Liver (tissue), 10 donors: ENCODE measurements at places on chromosomes 1 and 21. TPM values are rescaled to one million over a fixed set of nuclear protein-coding genes. Genes with fewer than 3 reads are reported as not detected.

- H3K36me3 ChIP-seq: no peaks in the 10 kb centered on the region
- no peaks in the 10 kb centered on the region for H3K4me1 ChIP-seq
- no peak overlapping the region for H3K4me3 ChIP-seq
Measured at GRCh38 chr1:165215676-165216075, 140.8 kb downstream of the LMX1A start.

DNA sequence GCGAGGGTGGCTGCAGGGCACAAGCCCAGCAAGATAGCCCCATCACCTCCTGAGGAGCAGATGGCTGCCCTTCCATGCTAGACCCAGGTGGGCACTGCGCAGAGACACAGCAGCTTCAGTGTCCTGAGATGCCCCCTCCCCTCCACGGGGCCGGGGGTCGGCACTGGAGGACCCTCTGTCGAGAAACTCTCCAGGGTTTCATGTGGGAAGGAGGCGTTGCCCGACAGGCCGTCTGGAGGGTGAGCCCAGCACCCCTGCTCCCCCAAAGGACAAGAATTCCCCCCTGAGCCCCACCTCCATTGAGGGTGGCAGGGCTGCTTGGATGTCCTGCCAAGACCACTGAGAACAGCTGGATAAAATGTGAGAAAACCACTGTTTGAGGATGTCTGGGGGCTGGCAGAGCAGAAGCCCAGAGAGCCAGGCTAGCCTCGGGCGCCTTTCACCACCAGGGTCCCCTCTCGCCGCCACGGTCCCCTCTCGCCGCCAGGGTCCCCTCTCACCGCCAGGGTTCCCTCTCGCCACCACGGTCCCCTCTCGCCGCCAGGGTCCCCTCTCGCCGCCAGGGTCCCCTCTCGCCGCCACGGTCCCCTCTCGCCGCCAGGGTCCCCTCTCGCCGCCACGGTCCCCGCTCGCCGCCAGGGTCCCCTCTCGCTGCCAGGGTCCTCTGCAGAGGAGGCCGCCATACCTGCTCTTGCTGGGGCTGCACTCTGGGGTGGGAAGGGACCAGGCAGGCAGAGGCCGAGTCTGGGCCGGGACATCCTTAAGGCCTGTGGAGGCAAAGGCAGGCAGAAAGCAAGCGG is 44.2 kb downstream of the SLC19A1 start:
- H3K27me3 ChIP-seq: no peaks in the 10 kb centered on the region
- no peak for DNase-seq
- H3K4me3 ChIP-seq: no peak overlapping the region
- no peak overlapping the region for H3K27ac ChIP-seq
- H3K4me1 ChIP-seq: no peaks in the 10 kb centered on the region

DNA sequence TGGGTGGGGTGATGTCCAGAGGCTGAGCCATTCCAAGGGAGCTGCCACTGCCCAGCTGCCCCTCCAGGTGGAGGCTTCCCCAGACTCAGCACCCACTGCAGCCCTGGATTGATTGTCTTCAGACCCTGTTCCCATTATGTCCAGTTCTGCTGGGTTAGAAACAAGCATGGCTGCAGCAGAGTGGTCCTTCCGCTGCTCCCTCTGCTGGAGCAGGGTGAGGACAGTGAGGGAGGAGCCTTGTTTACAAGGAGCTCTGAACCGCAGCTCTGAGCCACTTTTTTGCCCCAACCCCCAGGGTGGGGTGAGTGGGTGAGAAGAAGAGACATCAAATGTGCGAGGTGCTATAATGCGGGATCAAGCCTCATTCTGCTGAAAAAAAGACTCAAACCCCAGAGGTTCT is 2.3 kb downstream of the TNNT2 start:
- H3K4me3 ChIP-seq: no peak overlapping the region
- H3K4me1 ChIP-seq: no peaks in the 10 kb centered on the region
- no peak for DNase-seq
- H3K36me3 ChIP-seq: no peaks in the 10 kb centered on the region
- peaks cover 4% of the 10 kb centered on the region for H3K27me3 ChIP-seq
- no peak overlapping the region for H3K27ac ChIP-seq

DNA sequence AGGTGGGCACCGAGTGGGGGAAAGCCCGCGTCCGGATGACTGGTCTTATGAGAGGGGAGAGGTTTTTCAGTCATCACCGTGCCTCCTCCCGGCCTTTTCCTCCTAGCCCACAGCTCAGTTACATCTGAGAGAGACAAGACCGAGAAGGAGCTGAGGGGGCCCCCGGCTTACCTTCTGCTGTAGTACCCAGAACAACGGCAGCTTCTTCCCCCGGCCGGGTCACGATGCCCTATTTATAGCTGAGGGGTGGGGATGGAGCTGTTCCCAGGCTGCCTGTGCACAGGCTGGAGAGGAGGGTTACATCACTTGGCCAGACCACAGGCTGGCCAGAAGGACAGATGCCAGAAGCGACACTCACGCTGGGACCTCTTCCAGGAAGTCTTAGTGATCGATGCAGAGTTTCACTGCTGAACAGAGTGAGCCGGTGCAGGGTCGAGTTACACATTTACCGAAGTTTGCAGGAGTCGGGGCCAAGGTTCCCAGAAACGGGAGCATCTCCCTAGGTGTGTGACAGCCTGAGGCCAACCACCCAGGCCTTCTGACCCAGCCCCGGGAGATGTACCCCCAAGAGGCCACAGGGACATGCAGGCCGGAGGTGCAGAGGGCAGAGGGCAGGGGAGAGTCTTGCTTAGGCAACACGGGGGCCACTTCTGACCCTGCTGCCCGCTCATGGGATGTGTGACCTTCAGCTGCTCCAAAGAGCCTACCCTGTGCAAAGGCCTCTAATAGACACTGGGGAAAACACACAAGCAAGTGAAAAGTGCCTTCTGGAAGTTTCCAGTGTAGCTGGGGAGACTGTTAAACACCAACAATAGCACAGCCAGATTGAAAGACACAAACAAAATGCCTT is at the start of gene AGT:
Gene AGT, minus strand, starts transcription at position 208 of the 850 bp plus-strand sequence. CDS start 3,299 bp downstream, outside the sequence.
- peaks cover 4% of the 10 kb centered on the region for H3K36me3 ChIP-seq
- H3K27me3 ChIP-seq: no peaks in the 10 kb centered on the region
- peak within 1 kb of the TSS; percentile 59 for H3K27ac ChIP-seq
- peak; percentile 78 for DNase-seq
- H3K4me1 ChIP-seq: peaks cover 55% of the 10 kb centered on the region

- peak overlapping the region; percentile 72 for H3K27ac ChIP-seq
- H3K36me3 ChIP-seq: no peaks in the 10 kb centered on the region
- peaks cover 13% of the 10 kb centered on the region for H3K4me1 ChIP-seq
- DNase-seq: no peak
- H3K4me3 ChIP-seq: no peak overlapping the region
Measured at GRCh38 chr1:64933296-64934070, 32.9 kb downstream of the JAK1 start.

Gene AIRE
- total RNA-seq: 0.05 TPM

Gene TENT5C
- 4.3 TPM for total RNA-seq

DNA sequence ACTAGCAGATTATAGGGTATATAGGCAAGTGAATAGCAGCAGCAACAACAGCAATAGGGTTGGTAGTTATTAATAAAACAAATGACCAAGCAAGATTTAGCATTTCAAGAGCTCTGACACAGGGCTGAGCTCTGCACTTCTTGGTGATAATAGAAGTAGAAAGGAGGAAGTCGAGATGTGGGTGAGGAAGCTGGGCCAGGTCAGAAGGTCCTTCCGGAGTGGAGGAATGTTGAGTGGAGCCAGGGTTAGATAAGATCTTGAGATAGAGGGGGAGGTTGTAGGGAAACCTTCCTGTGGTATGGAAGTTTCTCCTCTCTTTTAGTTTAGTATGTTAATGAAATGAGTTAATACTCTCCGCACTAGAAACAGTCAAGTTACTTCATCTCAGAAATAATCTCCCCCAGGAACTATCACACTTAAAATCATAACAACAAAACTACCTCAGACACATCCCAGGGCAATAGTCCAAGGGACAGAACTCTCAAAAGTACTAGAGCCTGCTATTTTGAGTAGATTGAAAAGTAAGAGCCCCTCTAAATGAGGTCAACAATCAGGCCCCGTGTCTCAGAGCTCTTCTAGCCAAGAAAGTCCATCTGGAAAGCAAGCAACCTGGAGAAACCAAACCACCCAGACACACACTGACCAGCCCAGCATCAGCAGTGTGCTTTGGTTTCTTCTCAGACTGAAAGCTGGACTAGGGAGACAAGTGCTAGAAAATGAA is 45.4 kb upstream of the ATP1B1 start:
- no peak for DNase-seq
- H3K27ac ChIP-seq: no peak overlapping the region
- no peaks in the 10 kb centered on the region for H3K4me1 ChIP-seq
- no peaks in the 10 kb centered on the region for H3K36me3 ChIP-seq
- H3K27me3 ChIP-seq: no peaks in the 10 kb centered on the region

- peaks cover 5% of the 10 kb centered on the region for H3K4me1 ChIP-seq
- DNase-seq: no peak
- no peak overlapping the region for H3K4me3 ChIP-seq
- H3K36me3 ChIP-seq: no peaks in the 10 kb centered on the region
- H3K27ac ChIP-seq: no peak overlapping the region
Measured at GRCh38 chr1:201734786-201735185, 94.2 kb upstream of the IPO9 start.

DNA sequence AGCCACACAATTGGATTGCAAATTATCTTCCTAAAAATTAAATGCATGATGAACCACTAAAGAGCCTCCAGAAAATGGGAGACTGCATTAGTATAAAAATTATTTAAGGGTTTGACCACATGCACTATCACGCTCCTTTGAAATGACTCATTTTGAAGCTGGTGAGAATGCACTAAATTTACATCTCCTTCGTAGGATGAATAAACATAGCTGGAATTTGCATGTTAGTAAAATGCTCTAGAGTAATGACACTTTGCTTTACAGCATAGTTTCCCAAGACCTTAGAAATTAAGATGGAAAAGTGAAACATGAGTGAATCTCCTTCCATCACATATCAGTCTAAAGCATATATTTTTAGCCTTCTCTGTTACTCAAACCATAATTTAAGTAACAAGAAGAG is 2.4 kb downstream of the PLPPR4 start:
- no peaks in the 10 kb centered on the region for H3K36me3 ChIP-seq
- H3K27me3 ChIP-seq: no peaks in the 10 kb centered on the region
- H3K4me1 ChIP-seq: peaks cover 3% of the 10 kb centered on the region
- no peak overlapping the region for H3K4me3 ChIP-seq
- no peak for DNase-seq
- H3K27ac ChIP-seq: no peak overlapping the region

Gene NFYC
- total RNA-seq: 27.4 TPM

Gene SLC2A5
- 0.08 TPM for total RNA-seq

- H3K36me3 ChIP-seq: no peaks in the 10 kb centered on the region
- H3K27ac ChIP-seq: no peak overlapping the region
Measured at GRCh38 chr1:101653482-101653946, 343.2 kb downstream of the OLFM3 start.

- no peaks in the 10 kb centered on the region for H3K27me3 ChIP-seq
- DNase-seq: no peak
- no peaks in the 10 kb centered on the region for H3K36me3 ChIP-seq
- no peaks in the 10 kb centered on the region for H3K4me1 ChIP-seq
- H3K4me3 ChIP-seq: no peak overlapping the region
- no peak overlapping the region for H3K27ac ChIP-seq
Measured at GRCh38 chr1:87169263-87169910, 159.3 kb upstream of the LMO4 start.
